ENCODE measurements at places on chromosomes 16 and 17.

DNA sequence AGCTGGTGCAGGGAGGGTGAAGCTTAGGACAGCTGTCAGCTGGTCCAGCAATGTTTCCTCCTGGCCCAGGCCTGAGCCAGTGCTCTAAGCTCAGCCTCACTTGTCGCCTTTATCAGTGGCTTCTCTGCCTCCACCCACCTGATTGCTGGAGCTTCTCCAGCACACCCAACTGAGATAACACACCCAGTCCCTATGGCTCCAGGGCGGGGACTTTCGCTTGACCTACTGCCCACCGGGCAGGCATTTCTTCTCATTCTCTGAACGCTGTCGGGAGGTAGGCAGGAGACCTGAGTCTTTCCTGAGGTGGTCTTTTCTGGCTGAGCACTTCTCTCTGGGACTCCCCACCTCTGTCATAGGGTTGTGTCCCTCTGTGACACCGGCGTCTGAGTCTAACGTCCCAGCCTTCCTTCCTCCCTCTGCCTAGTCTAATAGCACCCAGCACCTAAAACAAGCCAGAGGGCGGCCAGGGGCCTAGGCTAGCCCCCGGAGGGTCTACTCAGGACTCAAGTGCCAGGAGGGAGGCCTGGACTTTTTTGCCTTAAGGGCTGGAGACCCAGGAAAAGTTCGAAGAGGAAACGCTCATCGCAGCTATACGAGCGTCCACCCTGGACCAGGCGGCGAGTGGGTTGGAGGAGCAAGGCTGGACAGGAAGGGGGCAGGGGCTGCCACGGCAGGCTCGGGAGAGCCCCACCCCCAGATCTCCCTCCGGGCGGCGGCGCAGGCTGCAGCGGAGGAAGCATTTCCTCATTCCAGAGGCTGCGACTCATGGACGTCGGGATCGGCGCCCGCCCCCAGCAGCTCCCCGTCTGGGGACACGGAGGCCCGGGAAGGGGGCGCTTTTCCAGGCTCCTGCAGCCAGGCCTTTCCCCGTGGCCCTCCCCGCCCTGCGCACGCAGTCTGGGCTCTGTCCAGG lies 756 bp downstream of the TAX1BP3 start:
- DNase-seq, result peak; percentile 59

- DNase-seq, result no peak
Observed at GRCh38 chr17:59505610-59506276, 59.7 kb upstream of the DHX40 start.

DNA sequence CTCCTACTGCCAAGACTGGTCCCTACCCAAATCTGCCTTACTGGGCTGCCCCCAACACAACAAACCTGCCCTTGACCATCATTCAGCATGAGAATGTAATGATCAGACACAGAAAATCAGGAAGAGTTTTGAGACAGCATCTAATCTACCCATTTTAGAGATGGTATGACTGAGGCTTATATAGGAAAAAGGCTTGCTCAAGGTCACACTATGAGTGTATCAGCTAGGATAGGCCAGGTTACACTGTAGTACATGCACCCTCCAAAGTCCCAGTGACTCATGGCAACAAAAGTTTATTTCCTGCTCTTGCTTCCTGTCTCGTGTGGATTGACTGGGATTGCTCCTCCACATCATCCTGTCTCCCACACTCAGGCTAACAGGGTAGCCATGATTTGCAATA lies 27.9 kb downstream of the NLRC5 start:
- peak; percentile 11 for DNase-seq

DNA sequence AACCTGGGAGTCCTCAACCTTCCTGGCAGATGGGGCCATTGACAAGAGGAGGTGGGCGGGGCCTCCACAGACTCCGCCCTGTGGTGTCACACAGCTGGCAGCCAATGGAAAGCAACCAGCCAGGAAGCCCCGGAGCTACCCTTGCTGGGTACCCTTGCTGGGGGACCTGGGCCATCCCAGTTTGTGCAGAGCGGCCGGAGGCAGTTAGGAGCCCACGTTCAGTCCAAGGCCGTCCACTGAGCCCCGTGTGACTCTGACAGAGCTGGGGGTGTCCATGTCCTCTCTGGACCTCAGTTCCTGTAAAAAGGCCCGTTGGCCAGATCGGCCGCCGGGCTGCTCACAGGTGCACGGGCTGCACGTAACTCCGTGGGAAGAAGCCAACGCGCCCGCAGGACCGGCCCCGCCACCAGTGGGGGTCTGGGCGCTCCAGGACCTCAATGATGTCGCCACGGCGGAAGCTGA lies 17.1 kb upstream of the FAM83G start:
- DNase-seq, result no peak

- DNase-seq, result no peak
Observed at GRCh38 chr16:80569440-80570105, 28.8 kb downstream of the DYNLRB2 start.

DNA sequence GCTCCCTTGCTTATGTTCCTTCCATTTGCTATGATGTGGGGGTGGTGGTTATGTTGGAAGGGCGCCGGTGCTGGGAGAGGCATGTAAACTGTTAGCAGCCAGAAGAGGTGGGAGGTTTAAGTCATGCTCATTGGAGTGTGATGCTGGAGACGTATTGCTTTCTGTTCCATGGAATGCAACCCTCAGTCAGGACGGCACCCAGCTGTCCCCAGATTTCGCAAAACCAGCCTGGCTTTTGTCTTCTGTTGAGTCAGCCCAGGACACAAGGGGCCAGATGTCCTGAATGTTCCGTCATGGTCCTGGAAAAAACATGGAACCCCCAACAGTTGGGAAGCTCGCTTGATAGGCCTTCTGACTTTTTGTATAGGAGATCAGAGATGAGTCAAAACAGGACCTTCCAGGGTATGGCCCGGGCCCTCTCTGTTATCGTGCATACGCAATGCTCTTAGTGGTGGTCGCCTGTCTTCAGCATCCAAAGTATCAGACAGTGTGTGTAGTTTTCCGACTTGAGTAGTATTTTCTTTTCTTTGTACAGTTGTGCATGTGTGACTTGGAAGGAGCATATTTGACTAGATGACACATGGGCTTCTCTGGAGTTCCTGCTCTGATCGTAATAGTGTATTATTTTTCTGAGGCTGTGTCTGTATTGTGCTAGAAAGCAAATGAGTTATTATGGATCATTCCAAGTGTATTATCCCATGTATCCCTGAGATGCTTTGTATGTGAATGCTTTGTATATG lies 201.9 kb downstream of the SNX29 start:
- no peak for DNase-seq

DNA sequence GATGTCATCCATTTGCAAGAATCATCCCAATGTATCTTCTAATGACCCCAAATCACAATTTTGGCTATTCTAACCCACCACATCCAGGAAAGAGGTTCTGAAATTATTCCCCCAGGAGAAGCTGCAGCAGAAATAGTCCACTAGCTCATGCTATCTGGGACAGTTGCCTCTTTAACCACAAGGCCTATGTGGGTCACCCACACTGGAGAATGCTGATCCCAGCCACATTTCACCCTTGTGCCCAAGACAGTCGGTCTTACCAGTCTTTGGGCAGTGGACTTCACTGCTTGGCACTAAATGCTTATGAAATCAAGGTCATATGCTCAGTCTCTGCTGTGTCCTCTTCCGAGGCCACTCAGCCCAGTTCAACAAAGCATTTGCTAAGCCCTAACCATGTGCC lies 27.0 kb downstream of the ABCC12 start:
- DNase-seq, result no peak

DNA sequence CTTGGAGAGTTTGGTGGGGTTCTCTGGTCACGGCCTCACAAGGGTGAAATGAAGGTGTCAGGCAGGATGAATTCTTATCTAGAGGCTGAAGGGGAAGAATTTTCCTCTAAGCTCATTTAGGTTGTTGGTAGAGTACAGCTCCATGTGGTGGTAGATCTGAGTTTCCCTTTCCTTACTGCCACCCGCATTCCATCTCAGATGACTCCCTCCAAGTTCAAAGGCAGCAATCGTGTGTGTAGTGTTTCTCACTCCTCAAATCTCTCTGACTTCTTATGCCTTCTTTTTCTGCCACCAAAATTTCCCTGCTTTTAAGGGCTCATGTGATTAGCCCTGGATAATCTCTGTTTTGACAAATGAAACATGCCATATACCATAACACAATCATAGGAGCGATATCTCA lies 135.5 kb upstream of the MYOCD start:
- DNase-seq, result no peak

GRCh38 chr17:3903051-3903825 lies 10.4 kb upstream of the CAMKK1 start:
- no peak for DNase-seq

DNA sequence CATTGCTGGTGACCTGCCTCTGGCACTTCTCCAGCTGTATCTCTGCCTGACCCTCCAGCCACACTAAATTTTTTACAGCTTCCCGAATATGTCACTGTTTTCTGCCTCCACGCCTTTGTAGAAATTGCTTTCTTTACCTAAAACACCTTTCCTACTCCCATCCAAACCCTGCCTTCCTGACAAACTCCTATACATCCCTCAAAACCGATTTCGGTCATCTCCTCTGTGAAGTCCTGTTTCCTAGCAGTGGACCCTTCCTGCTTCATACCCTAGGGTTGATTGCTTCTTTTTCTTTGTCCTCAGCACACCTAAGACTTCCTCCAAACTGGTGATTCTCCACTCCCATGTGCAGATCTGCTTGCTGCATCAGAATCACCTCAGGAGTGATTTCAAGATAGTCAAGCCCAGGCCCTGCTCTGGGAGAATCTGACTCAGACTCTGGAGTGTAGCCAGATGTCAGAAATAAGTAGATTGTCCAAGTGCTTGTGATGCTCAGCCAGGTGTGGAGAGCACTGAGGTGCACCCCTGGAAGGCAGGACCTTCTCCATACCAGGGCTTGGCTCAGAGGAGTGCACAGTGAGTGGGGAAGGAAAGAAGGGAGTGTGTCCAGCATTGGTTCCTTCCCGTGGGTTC lies 184.2 kb downstream of the COPRS start:
- DNase-seq, result no peak

- no peak for DNase-seq
Observed at GRCh38 chr17:79613195-79613772, 2.4 kb upstream of the RBFOX3 start.

DNA sequence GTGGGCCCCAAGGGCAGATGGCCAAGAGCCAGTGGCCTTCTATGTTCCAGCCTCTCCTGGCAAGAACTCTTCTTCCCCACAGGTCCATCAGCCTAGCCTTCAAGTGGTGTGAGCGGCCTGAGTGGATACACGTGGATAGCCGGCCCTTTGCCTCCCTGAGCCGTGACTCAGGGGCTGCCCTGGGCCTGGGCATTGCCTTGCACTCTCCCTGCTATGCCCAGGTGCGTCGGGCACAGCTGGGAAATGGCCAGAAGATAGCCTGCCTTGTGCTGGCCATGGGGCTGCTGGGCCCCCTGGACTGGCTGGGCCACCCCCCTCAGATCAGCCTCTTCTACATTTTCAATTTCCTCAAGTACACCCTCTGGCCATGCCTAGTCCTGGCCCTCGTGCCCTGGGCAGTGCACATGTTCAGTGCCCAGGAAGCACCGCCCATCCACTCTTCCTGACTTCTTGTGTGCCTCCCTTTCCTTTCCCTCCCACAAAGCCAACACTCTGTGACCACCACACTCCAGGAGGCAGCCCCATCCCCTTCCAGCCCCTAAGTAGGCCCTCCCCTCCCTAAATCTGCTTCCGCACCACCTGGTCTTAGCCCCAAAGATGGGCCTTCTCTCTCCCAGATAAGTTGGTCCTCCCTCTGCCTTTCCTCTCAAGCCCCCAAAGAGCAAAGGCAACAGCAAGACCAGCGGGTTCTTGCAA lies 5.2 kb downstream of the G6PC3 start:
- no peak for DNase-seq

DNA sequence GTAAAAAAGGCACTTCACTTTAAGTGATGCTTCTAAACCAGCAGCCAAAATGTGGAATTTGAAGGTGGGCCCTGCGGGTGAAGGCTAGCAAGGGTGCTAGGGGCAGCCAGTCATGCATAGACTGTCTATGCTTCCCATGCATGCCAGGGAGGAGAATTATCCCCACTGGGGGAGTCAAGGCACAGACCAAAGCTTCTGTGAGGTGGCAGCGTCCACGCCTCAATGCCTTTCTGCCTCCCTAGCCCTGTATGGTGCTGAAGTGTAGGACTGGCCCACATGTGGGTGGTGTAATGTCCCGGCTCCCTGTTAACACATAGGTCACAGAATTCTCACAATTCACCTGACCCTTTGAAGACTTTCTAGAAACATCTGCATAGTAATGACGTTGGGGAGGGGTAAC lies 1.9 kb downstream of the HS3ST2 start:
- no peak for DNase-seq

DNA sequence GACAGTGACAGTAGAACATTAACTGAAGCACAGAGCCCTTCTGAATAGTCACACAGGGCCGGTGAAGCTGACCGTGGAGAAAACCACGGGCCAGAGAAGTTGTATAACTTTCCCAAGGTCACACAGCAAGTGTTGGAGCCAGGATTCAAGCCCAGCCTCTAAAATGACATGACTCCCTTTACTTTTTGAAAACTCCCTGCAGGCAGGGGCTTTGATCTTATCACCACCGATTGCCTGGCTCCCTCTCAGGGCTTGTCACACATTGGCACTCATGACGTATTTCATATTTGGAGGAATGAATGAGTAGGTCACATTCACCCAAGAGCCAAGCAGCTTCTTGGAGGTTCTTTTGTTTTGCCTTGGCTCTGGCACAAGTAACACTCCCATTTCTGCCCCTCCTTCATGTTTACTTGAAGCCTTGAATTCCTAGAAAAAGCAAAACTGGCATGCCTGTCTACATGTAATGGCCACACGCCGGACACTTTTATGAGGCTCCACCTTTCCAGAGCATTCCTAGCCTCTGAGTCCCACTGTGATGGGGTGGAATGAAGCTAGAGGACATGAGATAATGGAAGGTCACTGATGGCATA lies 13.3 kb upstream of the RBBP6 start:
- no peak for DNase-seq

DNA sequence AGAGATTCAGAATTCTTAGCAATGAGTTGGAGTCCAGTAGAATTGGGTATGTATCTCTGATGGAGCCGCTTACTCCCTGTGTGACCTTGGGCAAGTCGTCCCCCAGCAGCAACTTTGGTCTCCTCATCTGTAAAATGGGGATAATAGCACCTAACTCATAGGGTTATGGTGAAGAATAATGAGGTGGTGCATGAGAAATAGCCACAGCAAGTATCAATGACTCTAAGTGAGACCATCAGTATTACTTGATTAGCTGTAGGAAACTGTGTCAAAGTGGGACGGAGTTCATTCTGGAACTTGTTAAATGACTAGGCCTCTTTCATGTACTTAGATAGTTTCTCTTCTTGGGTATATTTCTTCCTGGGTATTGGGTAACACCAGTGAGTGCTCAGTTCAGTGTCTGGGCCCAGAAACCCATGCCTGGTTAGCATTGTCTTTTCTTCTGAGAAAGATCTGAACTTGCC lies 6.4 kb downstream of the PRKCB start:
- DNase-seq, result peak; percentile 64

GRCh38 chr17:61247439-61247838 lies 152.2 kb upstream of the TBX2 start:
- DNase-seq, result no peak

- DNase-seq, result no peak
Observed at GRCh38 chr16:27174007-27174406, 29.3 kb upstream of the KDM8 start.

- DNase-seq, result peak; percentile 88
Observed at GRCh38 chr17:77322514-77323412, 182.0 kb downstream of the SEC14L1 start.
